ENCODE measurements at places on chromosomes 12 and 14.
A peak's percentile ranks its signal among the peaks of the same experiment; 100 is the strongest.

GRCh38 chr14:101256266-101256665 is 305.0 kb upstream of the DIO3 start:
- DNase-seq = no peak

- no peak for DNase-seq
These were observed 3.0 kb downstream of the PLEKHH1 start for GRCh38 chr14:67536087-67536486.

DNA sequence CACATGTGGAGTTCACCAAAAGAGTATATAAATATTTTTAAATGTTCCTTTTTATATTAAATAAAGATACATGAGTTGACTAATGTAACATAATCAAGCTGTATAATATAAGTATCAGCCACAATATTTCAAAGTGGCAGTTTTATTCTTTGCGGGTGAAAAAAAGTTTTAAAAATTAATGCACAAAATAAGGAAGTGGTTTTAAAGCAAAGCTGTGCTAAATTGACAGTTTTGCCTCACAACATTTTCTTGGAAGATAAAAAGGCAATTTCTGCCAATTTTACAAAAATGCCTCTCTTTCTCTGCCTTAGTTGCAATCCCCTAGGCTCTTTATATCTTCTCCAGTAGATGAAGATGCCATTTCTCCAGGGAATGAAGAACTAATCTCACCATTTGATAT is 719.1 kb downstream of the C12orf50 start:
- DNase-seq = peak; percentile 5

- DNase-seq = no peak
These were observed 30.1 kb downstream of the CLEC1A start for GRCh38 chr12:10068644-10069043.

GRCh38 chr12:91021076-91021475 is 16.3 kb upstream of the EPYC start:
- no peak for DNase-seq

- no peak for DNase-seq
These were observed 11.0 kb downstream of the FKBP3 start for GRCh38 chr14:45123271-45123670.

All from stomach (tissue), 19 donors.